ENCODE measurements at places on chromosomes 6 and 20.
A peak's percentile ranks its signal among the peaks of the same experiment; 100 is the strongest.

DNA sequence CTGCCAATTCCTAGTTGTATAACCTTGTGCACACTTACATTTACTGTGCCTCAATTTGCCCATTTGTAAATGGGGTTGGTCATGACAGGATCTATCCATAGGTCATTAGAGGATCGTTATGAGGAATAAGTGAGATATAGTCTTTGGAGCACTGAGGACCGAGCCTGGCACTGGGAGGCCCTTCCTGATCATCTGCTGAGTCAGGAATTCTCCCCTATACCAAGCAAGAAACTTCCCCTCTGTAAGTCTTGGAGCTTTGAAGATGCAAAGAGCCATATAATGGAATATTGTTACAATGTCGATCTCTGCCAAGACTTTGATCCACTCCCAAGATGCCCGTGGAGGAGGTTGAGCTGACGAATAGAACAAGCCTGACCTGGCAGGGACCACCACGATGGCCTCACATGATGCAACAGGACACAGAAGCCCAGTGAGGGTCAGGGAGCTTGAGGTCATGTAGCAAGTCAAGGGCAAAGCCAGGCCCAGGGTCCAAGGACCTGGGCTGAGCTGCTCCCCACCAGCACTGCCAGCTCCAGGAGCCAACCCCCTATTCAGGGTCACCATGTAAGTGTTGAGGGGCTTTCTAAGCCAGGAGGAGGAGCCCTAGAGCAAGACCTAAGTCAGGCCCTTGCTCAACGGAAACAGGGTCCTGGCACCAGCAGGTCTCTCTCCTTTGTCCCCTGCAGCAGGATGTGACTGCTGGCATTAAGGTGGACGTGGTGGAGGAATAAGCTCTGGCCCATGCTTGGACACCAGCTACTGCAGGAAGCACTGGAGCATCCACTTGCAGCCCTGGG, 16.7 kb downstream of the PDRG1 start:
- DNase-seq = no peak

- DNase-seq = no peak
These were observed 27.0 kb upstream of the TFB1M start for GRCh38 chr6:155341130-155341828.

DNA sequence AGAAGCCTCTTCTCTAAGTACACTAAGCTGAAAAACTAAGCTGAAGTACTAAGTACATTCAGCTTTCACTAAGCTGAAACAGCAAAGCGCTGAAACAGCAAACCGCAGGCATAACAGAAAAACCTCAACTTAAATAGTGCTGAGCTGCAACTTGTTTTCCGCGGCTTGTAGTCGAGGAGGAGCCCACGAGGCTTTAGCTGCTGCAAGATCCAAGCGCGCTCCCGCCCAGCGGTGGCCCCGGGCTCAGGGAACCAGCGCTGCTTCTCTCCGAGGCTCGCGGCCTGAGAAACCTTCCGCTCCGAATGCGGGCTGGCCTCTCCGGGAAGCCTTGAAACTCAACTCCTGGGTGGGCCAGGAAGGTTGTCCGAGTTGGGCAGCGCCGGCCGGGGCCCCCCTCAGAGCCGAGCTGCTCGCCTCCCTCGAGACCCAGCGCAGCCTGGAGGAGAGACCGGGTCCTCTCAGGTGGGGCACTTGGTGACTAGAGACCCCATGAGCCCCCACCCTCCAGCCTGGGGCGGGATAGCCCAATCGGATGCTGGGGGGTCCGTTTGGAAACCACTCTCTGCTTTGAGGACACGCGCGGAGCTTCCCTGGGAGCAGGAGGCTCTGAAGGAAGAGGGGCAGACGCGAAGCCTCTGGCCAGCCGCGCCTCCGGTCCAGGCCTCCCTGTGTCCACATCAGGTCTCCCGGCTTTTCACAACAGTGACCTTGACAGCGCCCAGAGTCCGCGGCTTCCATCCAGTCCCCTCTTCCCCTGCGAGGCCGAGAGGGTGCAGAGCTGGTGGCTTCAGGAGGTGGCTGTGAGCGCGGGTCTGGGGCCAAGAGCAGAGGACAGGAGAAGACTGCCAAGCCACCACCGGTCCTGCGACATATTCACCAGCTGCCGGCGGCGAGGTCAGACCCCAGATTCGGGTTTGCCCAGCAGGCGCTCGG, 38.1 kb upstream of the HLA-E start:
- no peak for DNase-seq

- peak; percentile 95 for DNase-seq
These were observed 18.7 kb upstream of the TRPC4AP start for GRCh38 chr20:35111141-35111888.

- DNase-seq = no peak
These were observed 57.4 kb upstream of the MAP3K4 start for GRCh38 chr6:160934157-160934556.

GRCh38 chr6:64090352-64090751, 454.8 kb downstream of the PHF3 start:
- DNase-seq = peak; percentile 46

DNA sequence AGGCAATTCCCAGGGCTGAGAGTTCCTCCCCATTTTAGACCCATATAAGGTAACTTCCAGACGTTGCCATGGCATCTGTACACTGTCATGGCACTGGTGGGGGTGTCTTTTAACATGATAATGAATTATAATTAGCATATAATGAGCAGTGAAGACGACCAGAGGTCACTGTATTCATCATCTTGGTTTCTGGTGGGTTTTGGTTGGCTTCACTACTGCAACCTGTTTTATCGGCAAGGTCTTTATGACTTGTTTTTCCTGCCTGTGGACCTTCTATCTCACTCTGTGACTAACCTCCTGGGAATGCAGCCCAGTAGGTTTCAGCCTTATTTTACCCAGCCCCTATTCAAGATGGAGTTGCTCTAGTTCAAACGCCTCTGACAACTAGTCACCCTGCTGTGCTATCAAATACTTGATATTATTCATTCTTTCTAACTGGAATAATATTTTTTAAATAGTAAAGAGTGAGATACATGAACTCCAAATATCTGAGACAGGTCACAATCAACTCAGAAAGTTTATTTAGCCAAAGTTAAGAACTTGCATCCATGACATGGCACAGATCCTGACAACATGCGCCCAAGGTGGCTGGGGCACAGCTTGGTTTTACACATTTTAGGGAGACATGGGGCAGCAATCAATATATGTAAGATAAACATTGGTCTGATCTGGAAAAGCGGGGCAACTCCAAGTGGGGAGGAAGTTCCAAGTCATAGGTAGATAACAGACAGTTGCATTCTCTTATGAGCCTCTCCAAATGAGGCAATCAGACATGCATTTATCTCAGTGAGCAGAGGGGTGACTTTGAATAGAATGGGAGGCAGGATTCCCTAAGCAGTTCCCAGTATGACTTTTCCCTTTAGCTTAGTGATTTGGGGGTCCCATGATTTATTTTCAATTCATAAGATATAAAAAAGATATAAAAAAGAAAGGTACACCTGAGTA, 1.2 kb upstream of the UFL1 start:
- no peak for DNase-seq
